ENCODE measurements at places on chromosomes 6 and 20.

DNA sequence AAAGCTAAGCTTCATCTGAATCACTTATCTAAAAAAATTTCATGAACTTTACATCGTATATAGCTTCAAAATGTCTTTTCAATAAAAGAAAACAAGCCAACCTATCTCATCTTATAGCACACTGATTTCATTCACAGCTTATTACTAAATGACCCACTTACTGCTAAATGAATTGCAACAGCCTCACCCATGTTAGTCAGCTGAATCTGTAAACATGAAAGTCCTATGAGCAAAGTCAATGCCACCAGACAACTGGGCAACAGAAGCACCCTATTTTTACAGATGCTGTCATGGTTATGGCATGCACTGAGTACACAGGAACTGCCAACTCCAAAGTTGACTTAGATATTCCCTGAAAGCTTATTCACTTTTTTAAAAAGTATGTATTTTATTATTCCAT, 41.2 kb upstream of the DST start:
- DNase-seq, result no peak
- no peaks in the 10 kb centered on the region for H3K4me1 ChIP-seq
- H3K36me3 ChIP-seq, result no peaks in the 10 kb centered on the region
- no peak overlapping the region for H3K27ac ChIP-seq

DNA sequence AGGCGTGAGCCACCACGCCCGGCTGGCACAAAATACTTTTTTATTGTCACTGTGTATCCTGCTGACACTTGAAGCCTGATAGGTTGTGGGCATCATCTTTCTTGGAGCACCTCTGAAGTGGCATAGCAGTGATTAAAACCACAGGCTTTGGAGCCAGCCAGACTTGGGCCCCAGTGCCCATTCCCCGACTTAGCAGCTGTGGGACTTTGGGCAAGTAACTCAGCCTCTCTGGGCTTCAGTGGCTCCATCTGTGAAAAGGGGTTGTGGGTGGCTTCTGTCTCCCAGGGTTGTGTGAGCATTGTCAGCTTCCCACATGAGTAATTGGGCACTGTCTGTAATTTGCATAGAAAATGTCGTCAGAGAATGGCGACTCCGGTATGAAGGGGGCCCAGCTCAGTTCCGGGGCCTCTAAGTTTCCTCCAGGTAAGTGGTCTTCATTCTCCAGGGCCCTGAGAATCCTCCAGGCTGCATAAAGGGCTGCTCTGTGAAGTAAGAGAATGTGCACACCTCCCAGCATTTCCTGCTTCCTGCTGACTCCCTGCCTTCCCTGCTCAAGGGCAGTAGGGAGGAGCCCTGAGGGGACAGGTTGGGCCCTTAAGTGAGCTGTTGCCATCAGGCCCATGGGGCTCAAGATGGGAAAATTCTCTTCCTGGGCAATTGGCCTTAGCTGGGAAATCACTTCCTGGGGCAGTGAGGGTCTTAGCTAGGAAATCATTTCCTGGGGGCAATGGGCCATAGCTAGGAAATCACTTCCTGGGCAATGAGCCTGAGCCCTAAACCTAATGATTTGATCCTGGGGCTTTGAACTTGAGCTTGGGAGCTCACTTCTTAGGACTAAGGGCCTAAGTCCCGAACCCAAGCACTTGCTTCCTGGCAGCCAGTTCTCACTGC, 27.2 kb downstream of the ARHGAP40 start:
- no peaks in the 10 kb centered on the region for H3K4me1 ChIP-seq
- no peak for DNase-seq
- H3K4me3 ChIP-seq, result no peak overlapping the region
- H3K27ac ChIP-seq, result no peak overlapping the region
- no peaks in the 10 kb centered on the region for H3K27me3 ChIP-seq

- H3K27me3 ChIP-seq, result no peaks in the 10 kb centered on the region
- H3K4me3 ChIP-seq, result no peak overlapping the region
- DNase-seq, result no peak
- H3K27ac ChIP-seq, result no peak overlapping the region
Observed at GRCh38 chr20:56483970-56484369, 15.5 kb downstream of the RTF2 start.

DNA sequence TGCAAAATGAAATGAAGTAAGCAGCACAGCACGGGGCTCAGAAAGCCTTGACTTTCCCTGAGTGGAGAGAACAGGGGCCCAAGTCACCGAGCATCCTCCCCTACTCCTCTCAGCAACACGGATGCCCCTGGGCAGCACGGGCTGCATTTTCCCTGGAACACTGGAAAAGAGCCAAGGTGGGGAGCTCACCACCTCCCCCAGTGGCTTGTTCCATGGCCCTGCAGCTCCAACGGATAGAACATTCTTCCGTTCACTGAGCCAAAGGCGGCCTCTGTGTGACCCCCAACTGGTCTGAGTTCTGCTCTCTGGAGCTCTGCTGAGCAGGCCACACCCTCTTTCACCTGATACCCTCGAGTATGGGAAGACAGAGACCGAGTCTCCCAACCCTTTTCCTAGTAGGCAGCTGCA, 20.8 kb upstream of the EMILIN3 start:
- no peaks in the 10 kb centered on the region for H3K36me3 ChIP-seq
- no peak overlapping the region for H3K4me3 ChIP-seq
- DNase-seq, result no peak
- H3K27ac ChIP-seq, result no peak overlapping the region

DNA sequence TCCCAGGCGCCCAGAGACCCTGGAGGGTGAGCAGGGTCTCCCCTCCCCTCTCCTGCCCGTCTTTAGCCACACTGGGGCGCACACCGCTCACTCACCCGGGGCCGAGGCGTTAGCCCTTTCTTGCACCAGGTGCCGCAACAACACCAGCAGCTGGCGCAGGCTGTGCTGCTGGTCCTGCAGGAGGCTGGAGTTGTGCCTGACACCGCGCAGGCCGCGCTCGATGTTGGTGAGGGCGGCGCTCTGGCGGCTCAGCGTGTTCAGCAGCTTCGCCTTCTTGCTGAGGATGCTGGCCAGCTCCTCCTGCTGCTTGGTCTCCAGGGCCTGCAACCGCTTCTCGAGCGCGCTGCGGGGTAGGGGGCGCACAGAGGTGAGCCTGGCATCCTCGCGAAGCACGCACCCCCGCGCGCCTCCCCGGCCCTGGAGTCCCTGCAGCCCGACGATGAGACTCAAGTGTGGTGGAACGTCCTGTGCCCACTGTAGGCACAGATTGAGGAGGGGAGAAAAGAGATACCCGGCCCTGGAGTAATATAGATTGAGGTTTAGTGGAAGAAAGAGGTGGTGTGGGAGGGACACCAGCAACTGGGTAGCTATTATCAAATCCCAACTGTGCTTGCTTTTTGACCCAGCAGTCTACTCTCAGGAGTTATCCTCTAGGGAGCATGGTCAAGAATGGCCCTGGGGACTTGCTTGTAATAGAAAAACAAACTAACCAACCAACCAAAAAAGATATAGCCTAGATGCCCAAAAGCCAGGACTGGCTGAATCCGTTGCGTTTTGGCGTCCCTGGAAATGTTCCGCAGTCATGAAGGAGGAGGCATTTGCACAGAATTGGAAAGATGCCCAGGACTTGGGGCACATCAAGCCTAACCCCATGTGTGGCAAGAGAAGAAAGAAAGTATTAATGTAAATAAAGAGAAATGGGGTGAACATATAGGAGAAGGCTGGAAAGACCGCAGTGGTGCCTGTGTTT, 30.9 kb downstream of the ANGPT4 start:
- no peaks in the 10 kb centered on the region for H3K36me3 ChIP-seq
- H3K27me3 ChIP-seq, result no peaks in the 10 kb centered on the region
- no peak overlapping the region for H3K4me3 ChIP-seq
- H3K4me1 ChIP-seq, result peaks cover 1% of the 10 kb centered on the region
- H3K27ac ChIP-seq, result no peak overlapping the region
